ENCODE measurements at places on chromosomes 12 and 14. TPM values are rescaled to one million over a fixed set of nuclear protein-coding genes. Genes with fewer than 3 reads are reported as not detected.
A peak's percentile ranks its signal among the peaks of the same experiment; 100 is the strongest.

GRCh38 chr14:21070610-21071224 is 613 bp downstream of the ARHGEF40 start:
- DNase-seq, result no peak

- DNase-seq, result no peak
These were observed 78.8 kb downstream of the OSBPL8 start for GRCh38 chr12:76480796-76481195.

- no peak for DNase-seq
These were observed 154.1 kb downstream of the NEDD1 start for GRCh38 chr12:97061171-97061570.

DNA sequence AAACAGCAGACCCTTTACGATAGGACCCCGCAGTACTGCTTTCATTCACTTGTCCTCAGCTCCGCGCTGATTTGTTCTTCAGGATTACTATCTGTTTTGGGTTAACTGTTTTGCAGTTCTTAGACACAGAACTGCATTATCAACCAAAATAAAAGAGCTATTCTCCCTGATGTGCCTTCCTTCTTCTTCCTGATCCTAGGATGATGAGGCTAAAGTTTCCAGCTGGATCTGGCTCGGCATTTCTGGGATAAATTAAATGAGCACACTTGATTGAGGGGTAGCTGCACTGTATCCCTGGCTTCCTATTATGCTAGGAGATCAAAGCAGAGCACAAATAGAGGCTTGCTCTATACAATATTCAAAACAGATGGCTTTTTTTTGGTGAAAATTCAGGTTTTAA is 165.7 kb downstream of the FBXL14 start:
- no peak for DNase-seq

- peak; percentile 41 for DNase-seq
These were observed 176.7 kb downstream of the PAH start for GRCh38 chr12:102740141-102740955.

DNA sequence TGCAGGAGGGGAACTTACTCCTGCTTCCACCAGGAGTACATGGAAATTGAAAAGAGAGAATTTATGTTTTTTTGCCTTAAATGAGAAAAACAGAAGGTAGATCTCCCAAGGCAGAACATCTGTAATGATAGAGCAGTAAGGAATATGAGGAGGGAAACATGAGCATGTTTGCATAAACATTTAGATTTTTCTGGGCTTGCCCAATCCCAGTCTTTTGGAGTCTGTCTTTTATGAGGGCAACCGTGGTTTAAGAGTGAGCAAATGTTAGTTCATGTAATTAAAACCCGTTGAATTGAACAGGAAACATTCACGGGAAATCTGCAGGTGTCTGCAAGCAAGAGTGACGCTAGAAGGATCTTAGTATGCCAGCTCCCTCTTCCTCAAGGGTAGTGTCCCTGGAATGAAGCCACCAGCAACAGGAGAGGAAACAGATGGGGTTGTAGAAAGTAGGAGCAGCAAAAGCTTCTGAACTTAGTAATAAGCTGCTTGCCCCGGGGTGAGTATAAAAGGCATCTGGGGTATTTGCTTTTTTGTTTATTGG is 79.3 kb downstream of the ARF6 start:
- DNase-seq, result no peak

DNA sequence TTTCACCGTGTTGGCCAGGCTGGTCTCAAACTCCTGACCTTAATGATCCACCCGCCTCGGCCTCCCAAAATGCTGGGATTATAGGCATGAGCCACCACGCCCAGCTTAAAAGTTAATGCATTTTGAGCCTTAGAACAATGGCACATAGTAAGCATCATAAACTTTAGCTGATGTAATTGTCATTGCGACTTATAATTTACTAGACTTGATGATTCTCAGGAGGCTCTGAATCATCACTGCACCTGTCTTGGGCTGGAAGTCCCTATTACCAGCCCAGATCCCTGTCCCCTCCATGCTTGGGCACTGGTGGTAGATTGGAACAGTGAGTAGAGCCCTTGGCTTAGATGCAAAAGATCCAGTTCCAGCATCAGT is 26.1 kb downstream of the KMT5A start:
- DNase-seq, result no peak

GRCh38 chr14:58557242-58557641 is 80.5 kb upstream of the DACT1 start:
- no peak for DNase-seq

GRCh38 chr12:72197790-72198189 is 74.4 kb upstream of the TRHDE start:
- no peak for DNase-seq

- DNase-seq, result no peak
These were observed 37.4 kb upstream of the MEG3 start for GRCh38 chr14:100788517-100788916.

- DNase-seq, result no peak
These were observed 707.5 kb upstream of the TMEM132C start for GRCh38 chr12:127559349-127560040.

GRCh38 chr14:73374218-73374617 is 84.1 kb downstream of the NUMB start:
- DNase-seq, result no peak

DNA sequence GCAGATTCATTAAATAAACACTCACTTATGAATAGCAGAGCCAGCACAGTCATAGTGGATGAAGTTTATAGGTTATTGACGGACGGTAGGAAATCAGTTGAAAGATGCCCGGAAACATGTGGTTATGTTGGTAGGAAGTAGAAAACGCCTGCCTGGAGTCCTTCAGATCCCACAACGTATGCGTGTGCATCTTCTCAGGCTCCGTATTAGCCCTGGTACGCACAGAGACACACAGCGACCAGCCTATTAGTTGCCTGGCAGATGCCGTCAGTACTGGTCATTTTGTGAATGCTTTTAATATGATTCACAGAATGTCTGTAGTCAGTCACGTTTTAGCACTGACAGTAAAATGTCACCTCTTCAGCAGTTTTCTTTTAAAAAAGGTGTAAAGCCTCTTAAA is 196.4 kb downstream of the RGS6 start:
- no peak for DNase-seq

DNA sequence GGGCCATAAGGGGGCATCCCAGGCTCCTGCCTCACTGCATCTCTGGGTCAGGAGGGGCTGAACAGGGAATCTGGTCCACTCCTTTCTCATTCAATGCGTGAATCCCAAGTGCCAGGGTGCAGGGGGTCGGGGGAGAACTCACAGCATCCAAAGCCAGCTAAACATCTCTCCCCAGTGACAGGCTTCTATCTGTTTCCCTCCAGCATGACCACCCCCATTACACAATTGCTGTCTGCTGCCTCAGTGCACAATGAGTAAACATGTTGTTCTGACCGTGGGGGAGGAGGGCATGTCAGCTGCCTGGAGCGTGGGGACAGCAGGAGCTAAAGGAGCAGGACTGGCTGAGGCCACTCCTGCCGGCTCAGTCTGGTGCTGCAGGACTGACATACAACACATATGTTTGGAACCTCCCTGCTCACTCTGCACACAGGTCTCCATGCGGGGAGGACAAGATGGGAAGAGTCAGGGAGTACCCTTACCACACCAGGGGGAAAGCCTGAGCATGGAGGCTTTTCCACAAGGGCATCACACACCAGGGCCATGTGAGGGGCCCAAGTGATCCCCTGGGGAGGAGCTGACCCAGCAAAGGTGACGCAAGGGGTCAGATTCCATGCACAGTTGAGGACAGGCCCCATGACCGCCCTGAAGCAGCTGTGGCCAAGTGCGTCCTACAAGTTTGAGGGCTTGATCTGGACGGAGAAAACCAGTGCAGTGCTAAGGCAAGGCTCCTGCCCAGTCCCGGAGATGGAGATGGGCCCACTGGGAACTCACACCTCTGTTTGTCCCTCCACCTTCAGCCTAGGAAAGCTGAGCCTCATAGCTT is 1.4 kb downstream of the TNS2 start:
- DNase-seq, result no peak

DNA sequence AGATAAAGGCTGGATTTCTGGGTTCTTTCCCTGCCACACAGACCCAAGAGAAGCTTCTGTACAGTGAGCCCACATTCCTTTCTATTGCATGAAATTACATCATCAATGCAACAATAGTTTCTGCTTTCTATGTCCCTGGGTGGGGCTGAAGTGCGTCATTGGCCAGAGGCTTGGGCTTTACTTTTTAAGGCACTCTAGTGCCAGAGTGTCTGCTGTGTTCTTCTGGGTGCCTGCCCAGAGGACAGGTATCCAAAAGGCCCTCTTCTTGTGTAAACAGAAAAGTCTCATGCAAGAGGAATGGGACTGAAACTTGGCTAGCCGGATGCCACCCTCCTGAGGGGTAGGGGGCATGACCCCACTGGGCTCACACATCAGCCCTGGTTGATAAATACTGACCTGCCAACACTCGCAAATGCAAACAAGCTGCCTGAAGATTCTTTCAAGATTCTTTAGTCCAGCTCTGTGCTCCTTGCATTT is 5.9 kb downstream of the KRT86 start:
- DNase-seq, result no peak

DNA sequence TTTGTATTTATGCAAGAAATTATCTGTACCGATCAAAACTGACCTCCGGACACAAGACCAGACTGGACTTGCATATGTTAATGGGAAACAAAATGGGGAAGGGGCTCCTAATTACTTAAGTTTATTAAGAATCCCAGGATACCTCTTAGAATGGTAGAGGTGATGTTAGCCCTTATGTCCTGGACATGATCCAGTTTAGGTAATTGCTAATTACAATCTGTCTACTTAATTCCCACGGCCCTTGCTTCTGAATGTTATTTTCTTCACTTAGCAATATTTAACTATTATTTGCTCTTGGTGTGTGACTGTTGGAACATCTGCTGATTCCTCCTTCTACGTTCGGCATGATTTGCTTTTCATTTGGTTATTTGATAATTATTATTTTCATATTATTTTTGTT is 644.0 kb downstream of the DIO2 start:
- no peak for DNase-seq

DNA sequence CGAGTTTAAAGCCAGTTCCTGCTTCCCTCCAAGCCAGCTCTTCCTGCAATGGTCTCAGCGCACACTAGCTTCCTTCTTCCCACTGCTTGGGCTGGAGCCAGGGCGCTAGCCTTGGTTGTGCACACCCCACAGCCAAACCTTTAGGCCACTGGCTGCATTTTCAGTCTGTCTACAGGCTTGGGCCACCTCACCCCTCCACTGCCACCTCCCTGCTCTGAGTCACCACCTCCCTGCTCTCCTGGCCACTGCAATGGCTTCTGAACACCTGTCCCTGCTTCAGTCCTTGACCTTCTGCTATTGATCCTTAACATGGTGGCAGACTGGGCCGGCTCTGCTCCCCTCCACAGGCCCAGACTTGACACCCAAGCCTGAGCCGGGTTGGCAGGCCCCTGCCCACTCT is 151.1 kb downstream of the RBM19 start:
- DNase-seq, result no peak

DNA sequence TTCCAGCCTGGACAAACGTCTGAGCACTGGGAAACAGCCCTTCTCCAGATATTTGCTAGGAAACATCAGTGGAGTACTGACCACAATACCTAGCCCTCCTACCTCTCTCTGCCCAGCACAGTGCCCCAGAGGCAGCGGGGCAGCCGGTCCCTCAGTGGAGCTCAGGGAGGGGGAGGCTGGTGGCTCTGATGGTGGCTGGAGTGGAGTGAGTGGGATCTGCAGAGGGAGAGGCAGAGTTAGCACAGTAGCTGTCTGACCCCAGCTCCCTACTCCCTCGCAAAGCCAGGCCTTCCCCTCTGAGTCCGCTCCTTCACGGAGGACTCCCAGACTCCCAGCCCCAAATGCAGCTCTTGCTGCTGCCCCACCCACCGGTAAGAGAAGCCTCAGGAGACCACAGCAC is 30.0 kb downstream of the NCKAP5L start:
- DNase-seq, result no peak

Gene SSTR1
- polyA plus RNA-seq, result 1.6 TPM

Gene FLVCR2
- polyA plus RNA-seq, result 7.8 TPM

Gene LRRIQ1
- 37.3 TPM for polyA plus RNA-seq

Gene RIMBP2
- polyA plus RNA-seq, result 16.6 TPM

Gene KCNA5
- polyA plus RNA-seq, result 2.2 TPM

Gene TMEM233
- polyA plus RNA-seq, result 1.7 TPM

Gene SERPINA5
- 13.2 TPM for polyA plus RNA-seq

Gene PRH2
- 0.48 TPM for polyA plus RNA-seq

Gene TFCP2
- 59.6 TPM for polyA plus RNA-seq

Gene VRTN
- polyA plus RNA-seq, result not detected

Gene LIN7A
- 20.3 TPM for polyA plus RNA-seq

Gene HSPB8
- 8.0 TPM for polyA plus RNA-seq

Gene TAS2R9
- not detected for polyA plus RNA-seq

Gene CMA1
- polyA plus RNA-seq, result not detected

Gene MYBPC1
- polyA plus RNA-seq, result not detected

Gene PRPH
- polyA plus RNA-seq, result 0.27 TPM

Gene FBRSL1
- 37.4 TPM for polyA plus RNA-seq

Gene FOXN4
- polyA plus RNA-seq, result 1.8 TPM

Gene HHIPL1
- 1.3 TPM for polyA plus RNA-seq

Gene PCED1B
- polyA plus RNA-seq, result 3.4 TPM

Gene FSCB
- polyA plus RNA-seq, result not detected

Gene TGFB3
- 13.8 TPM for polyA plus RNA-seq
